ENCODE measurements at places on chromosomes 5 and 9.

DNA sequence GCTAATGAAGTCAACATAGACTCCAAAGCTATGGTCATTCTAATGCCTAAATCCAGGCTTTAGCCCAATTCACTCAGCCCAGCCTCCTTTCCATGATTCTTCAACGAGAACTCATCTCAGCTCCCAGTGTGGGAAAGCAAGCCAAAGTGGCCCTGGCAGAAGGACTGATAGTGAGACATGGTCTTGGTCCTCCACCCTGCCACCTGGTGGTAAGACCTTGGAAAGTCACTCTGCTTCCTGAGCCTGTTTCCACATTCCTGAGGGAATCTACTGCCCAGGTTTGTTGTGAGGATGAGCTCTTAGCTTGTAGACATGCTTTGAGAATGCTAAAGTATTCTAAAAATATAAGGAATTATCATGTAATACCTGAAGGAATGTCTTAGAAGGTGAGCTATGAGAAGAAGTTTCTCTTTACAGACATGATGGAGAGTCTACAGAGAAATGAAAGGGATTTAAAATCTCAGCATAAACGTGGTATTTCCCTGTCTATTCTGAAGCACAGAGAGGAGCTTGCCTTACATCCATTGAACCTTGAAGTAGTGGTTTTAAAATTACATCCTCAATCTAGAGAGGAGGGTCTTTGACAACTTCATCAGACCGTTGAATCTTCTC, 173.5 kb downstream of the TRIM32 start:
- DNase-seq, result no peak

- no peak for DNase-seq
Observed at GRCh38 chr9:126292736-126293521, 33.7 kb upstream of the MVB12B start.

DNA sequence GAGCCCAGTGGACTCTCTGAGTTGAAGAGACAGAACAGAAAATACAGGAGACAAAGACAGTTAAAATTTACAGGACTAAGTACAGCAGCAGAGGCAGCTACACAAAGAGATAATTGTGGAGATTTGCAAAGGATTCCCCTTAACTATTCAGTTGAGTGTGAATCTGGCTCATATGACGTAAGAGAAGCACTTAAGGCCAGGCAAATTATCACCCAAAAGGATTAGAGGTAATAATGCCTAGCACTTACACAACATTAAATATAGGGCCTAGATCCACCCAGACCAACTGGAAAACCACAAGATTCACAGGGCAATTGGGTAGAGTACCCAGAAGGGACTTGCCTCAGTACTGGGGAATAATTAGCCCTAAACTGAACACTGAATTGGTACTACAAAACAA, 41.3 kb downstream of the ADAMTS6 start:
- no peak for DNase-seq

- no peak for DNase-seq
Observed at GRCh38 chr5:121726991-121727390, 124.7 kb upstream of the FTMT start.

DNA sequence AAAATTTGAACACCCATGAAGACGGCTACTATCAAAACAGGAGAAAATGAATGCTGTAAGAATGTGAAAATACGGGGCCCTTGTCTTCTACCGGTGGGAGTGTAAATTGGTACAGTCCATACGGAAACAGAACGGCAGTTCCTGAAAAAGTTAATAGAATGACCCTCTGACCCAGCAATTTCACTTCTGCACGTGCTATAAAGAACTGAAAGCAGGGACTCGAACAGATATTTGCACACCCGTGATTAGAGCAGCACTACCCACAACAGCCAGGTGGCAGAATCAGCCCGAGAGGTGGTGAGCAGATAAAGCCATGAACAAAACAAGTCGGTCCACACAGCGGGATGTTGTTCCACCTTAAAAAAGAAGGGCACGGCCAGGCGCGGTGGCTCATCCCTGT, 22.6 kb upstream of the SLC12A7 start:
- DNase-seq, result no peak

- DNase-seq, result no peak
Observed at GRCh38 chr5:168699002-168699401, 119.8 kb upstream of the PANK3 start.

- DNase-seq, result no peak
Observed at GRCh38 chr9:108709997-108710396, 145.8 kb downstream of the ACTL7B start.

- DNase-seq, result no peak
Observed at GRCh38 chr5:172549696-172550095, 91.4 kb upstream of the NEURL1B start.

DNA sequence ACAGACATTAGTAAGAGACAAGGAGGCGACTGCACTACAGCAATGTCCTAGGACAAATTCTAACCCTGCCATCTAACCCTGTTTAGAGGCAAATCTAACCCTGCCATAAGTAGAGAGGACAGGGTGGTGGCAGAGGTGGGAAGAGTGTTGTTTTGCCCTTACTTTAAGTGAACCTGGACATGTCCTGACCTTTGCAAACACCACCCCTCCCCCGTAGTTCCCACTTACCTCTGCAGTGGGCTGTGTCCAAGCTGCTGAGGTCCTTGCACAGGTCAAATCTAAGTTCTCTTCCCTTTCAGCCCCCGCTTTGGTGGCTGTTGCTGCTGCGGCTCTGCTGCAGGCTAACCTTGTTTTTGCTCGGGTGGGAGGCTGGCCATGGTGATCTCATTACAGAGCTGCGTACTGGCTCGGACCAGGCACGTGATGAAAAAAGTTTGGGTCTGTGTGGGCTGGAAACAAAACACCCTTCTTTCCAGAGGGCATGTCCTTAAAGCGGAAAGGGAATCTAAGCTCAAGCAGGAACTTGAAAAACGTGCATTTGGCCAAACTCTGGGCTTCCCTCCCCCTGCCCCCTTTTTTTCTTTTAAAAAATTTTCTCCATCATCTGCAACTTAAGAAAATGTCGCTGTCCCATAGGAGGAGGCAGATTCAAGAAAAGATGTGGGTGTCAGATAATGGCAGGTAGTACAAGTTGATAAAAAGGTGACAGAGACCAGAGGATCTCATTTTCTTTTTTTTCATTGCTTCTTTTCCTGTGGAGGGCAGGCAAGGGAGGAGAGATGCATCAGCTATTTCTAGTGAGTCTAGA, at the start of gene FAXDC2:
TSS of gene FAXDC2 (minus strand) at position 349 of the 808 bp plus-strand sequence. CDS start 12,425 bp downstream, outside the sequence.
- DNase-seq, result no peak

- no peak for DNase-seq
Observed at GRCh38 chr9:130766021-130766926, 68.8 kb upstream of the ABL1 start.

DNA sequence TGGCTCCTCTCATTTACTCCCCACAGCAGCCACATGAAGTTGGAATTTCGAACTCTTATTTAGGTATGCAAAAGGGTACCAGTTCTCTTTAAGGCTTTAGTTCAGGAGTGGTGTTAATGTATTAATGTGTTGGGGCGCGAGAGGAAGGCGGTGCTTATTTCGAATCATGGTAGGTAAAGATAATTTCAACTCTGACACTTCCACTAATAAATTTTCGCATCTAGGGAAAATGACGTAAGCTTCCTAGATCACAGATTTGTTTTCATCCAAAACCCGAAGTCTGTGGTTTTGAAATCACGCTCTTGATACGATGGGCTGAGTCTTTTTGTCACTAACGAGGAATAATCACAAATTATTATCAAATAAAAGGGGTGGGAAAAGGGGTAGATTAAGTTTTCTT, 681 bp downstream of the PPWD1 start:
- no peak for DNase-seq

DNA sequence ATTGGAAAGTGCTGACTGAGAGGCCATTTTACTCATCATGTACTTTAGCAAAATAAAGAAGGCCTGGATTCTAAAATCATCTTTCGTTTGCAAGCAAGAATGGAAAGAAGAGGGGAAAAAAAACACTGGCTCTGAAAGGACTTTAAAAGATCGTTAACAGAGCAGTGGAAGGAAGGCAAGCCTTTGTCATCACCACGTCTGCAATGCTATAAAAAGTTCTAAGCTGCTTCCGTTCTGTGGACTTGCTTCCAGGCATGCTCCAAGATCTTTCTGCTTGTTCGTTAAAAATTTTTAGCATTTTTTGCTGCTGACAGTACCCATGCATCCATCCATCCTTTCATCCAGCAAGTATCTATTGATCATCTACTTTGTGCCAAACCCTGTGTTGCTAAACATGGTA, 226.5 kb downstream of the GABBR2 start:
- DNase-seq, result no peak

- DNase-seq, result peak; percentile 80
Observed at GRCh38 chr9:122264360-122265148, at the start of the genes MRRF and RBM18. Gene MRRF, plus strand, starts transcription at chr9:122264882. Its CDS starts 6,010 bp downstream, at chr9:122270892. Gene RBM18, minus strand, starts transcription at chr9:122264840. Its CDS starts 3,348 bp downstream, at chr9:122261492.

DNA sequence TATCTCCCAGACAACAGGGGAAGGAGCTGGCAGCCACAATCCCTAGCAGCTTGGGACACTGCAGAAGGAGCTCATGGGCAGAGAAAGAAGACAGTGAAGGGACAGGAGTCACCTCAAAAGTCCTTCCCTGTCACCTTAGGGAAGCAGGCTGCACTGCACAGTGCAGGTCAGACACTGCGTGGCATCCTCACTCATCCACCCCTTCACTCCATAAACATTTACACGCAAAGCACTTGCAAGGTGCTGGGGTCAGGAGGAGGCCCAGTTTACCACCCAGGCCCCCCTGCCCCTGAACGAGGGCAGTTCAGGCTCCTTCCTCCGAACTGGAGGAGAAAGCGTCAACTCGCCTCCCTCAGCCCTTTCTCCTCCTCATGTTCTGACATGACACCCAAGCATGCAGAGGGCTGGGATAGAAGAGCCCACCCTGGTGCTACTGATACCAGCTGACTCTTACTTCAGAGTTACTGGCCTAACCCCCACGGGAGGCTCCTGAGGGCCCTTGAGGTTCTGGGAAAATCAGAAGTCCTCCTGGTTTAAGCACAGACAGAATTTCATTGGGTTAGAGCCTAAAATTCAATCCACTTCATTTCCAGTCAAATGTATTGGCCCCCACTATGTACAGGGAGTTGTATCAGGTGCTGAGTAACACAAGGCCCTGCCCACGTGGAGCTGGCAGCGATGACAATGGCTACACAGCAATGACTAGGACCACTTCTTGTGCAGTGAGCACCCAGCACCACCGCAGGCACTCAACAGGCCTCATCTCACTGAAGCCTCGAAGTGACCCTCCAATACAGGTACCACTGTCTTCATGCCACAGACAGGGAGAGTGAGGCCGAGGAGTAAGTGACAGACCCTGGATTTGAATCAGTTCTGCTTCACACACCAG, 70.4 kb downstream of the RAPGEF1 start:
- DNase-seq, result no peak

GRCh38 chr9:93345643-93346230, 105.7 kb upstream of the FAM120A start:
- no peak for DNase-seq

- DNase-seq, result no peak
Observed at GRCh38 chr5:127839072-127839471, 135.9 kb downstream of the CCDC192 start.

DNA sequence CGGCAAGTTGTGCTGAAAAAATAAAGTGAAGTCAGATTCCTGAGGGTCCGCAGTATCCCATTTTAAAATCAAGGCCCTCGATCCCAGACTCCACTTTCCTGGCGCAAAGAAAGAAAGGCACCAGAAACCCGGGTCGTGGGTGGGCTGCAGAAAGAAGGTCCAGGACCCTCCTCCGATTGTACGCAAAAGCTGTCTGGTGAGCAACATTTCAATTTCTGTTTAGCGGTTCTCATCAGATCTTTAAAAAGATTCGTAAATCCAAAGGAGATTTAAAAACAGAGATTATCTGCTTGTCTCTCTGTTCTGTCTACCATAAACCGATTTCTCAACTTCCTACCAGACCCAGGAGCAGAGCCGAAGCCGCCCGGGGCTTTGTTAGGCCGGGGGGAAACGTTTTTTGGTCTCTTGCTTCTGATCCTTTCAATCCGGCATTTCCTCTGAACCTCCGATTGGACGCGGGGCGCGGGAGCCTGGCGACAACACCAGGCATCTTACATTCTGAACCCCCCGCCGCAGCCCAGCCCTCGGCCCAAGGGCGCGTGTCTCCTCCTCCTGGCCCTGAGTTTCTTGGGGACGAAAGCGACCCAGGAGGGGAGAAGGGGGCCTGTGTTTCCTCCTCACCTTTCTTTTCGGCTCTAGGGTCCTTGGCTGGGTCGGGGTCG, 746 bp downstream of the NKX2-5 start:
- DNase-seq, result no peak

GRCh38 chr5:1103505-1104326, 8.1 kb downstream of the SLC12A7 start:
- DNase-seq, result no peak

- DNase-seq, result no peak
Observed at GRCh38 chr9:125744616-125745015, 2.6 kb upstream of the PBX3 start.

DNA sequence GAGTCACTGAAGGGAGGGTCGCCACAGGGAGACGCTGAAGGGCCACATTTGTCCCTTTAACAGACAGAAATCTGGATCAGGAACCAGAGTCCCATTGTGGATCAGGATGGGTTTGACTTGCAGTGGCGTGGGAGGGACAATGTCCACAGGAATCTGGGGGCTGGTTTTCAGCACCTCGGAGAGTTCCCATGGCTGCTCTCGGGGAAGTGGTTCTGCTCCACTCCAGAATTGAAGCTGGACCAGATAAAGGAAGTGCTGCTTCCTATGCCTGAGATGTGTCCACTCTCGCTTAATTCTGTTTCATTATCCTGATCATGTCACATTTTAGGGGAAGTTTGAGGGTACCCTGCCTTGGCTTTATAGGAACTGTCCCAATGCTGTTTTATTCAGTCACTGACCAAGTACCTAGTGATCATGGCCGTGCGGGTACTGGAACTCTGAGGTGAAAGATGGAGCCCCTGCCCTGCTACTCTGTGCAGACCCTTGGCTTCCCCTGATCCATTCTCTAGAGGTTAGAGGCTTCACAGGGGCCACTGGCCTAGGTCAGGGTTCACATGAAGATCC, 28.7 kb downstream of the ENHO start:
- DNase-seq, result no peak

DNA sequence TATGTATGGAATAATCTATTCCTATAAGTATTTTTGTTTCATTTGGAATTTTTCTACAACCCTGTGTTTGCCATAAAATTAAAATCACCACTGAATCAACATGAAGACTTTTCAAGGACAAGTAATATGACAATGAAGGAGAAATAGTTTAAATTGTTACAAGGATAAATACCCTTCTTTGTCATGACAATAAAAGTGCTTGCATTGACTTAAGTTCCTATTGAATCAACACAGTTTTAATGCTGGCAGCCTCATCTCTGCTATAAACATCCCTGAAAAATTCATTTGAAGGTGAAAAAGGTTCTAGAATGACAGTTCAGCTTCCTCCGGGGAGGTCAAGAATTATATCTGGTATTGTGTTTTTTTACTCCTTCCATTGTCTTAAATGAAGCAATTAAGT, 1105.1 kb upstream of the CDH9 start:
- no peak for DNase-seq

GRCh38 chr9:129080298-129080600, 662 bp upstream of the DOLPP1 start:
- no peak for DNase-seq

DNA sequence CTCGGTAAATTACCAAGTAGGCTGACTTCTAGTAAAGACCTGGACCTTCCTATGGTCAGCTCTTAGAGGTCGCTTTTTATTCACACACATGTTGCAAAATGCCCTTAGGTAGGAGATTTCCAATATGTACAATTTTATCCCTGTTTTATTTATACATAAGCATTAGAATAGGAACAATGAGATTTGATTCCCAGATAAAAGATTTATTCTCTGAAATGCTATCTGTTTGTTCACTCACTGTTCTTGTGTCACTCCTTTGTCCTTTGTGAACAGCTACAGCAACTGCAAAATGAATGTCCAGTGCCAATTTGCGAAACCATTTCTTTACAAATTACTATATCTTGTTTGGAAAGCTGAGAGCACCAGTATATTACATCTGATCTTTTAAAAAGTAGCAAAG, 991.5 kb upstream of the TYRP1 start:
- DNase-seq, result no peak
